ENCODE measurements at places on chromosomes 4 and X. TPM values are rescaled to one million over a fixed set of nuclear protein-coding genes. Genes with fewer than 3 reads are reported as not detected.
A peak's percentile ranks its signal among the peaks of the same experiment; 100 is the strongest.

DNA sequence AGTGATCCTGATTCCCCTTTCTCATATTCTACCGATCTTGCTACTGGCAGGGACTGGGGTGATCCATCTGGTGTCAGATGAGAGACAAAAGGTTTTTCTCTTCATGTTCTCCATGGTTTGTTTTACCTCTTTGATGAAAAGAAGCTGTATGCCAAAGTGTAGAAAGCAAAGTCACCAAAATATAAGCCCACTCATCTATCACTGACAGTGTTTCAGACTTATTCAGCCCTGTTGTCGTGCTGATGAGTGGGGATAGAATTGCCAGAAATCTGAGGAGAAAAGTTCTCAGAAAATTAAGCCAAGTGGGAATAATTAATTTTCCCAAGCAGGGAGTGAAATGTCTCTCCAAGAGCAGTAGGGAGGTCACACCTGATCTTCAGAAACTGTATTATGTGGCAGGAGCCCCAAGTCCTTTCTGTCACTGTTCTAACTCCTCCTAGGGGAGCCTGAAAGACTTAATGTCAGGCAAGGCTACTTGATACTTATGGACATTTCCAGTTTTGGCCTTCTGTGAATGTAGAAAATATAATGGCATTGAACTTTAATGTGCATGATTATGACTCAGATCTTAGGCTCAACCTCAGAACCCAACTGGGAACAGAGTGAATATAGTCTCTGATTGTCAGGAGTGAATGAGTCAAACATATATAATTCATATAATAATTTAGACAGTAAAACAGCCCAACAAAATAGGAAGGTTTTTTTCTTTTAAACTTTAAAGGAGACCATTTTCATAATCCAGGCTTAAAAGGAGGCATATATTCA is 298.1 kb downstream of the ANKRD50 start:
- no peak for DNase-seq

DNA sequence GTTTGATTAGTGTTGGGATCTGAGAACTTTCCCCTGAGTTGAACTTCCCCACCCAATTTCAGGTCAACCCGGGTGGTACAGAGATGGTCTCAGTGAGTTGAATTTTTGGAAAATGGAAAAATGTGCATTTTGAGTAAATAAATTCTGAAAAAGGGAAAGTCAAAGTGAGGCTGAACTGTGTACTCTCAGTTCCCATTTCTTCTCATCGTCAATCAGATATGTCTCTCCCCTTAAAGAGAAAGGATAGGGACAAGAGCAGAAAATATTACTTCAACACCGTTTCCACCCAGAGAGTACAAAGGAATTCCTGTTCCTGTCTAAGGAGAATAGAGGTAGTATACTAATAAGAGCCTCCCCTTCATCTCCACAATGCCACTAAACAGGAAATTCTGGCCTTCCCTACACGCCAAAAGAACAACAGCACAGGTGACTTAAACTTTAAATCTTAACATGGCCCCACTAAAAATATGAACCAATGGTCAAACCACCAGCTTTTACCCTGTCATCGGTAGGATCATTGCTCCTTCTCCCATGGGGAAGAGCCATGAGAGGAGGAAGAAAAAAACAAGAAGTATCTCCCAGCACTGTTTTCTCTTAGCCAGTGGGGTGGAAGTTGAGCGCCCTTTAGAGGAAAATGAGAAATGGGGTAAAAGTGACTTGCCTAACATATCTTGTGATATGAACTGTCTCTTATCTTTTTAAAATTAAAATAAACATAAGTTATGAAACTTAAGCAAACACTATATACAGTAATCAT is 30.3 kb downstream of the BMP3 start:
- DNase-seq, result no peak

DNA sequence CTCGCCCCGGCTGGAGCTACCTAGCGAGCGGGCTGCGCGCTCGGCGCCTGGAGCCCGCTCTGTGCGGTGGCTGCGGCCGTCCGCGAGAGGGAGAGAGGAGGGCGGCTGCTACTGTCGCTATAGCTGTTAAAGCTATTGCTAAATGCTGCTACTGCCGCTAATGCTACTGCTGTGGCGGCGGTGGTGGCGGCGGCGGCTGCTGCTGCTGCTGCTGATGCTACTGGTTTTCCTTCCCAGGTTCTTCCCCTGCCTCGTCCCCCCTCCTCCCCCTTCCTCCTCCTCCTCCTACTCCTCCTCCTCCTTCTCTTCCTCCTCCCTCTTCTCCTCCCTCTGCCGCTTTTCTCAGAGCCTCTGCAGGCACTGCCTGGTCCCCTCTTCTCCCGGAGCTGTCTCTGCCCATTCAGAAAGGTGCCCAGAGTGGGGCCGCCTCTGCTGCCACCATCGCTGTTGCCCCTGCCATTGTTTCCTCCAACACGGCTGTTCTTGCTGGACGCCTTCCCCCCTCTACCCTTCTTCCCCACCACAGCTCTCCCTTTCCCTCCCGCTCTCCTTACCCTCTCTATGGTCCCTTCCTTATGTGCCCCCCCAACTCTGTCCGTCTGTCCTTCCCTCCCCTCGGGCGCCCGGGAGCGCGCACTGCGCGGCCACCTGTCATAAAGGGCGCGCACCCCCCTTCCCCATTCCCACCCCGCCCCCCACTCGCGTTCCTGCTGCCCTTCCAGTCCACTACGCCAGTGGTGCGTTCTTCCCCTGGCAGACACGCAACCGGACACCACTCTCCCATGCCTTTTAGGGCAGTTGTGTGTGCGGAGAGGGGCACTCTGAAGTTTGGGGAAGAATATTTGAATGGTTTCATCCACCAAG is at the start of gene NEXMIF:
Gene NEXMIF, minus strand, starts transcription at position 228 of the 864 bp plus-strand sequence.
- DNase-seq, result peak; percentile 50

DNA sequence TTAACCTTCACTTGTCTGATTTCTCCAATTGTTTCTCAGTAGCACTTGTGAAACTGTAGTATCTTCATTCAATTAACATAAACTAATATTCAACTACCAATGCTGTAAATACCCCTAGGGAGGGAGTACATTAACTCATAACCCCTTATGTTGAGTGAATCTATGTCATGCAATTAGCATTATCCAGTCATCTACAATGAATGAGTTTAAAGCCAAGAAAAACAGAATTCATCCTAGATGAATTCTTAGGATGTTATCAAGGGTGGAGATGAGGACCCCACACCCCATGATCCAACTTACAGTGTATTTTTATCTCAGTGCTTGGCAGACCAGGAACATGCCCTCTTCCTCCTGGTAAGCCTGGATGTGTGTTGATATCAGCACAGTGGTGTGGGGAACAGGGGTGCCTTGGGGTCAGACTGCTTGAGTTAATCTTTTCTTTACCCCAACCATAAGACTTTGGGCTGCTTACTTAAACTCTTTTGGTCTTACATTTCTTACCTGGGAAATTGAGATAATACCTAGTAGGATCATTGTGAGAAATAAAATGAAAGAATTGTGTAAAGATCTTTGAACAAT is 62.1 kb upstream of the SCOC start:
- DNase-seq, result no peak

- no peak for DNase-seq
Observed at GRCh38 chr4:146212781-146213180, 1.6 kb upstream of the REELD1 start.

The FRAS1 gene
- total RNA-seq, result not detected

GRCh38 chrX:154373340-154374306 is 811 bp downstream of the FLNA start:
- no peak for DNase-seq

The CTSO gene
- 6.1 TPM for total RNA-seq

The BMP3 gene
- not detected for total RNA-seq

The IRS4 gene
- not detected for total RNA-seq

The SHISA3 gene
- total RNA-seq, result not detected

- no peak for DNase-seq
Observed at GRCh38 chr4:98204236-98204553, 57.0 kb upstream of the RAP1GDS1 start.

DNA sequence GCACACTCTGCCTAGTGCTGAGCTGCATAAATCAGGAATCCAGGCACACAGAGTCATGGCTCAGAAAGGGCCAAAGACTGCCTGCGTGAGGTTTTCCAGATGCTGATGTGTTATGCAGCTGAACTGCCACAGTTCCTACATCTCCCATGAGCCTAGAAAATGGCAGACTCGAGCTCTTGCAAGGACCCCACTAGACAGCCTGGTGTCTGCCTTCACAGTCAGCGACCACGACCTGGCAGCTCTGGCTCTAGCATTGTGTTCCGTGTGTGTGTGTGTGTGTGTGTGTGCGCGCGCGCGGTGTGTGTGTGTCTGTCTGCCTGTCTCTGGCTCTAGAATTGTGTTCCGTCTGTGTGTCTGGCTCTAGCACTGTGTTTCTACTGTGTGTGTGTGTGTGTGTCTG is 203.6 kb upstream of the AGTR2 start:
- DNase-seq, result no peak

DNA sequence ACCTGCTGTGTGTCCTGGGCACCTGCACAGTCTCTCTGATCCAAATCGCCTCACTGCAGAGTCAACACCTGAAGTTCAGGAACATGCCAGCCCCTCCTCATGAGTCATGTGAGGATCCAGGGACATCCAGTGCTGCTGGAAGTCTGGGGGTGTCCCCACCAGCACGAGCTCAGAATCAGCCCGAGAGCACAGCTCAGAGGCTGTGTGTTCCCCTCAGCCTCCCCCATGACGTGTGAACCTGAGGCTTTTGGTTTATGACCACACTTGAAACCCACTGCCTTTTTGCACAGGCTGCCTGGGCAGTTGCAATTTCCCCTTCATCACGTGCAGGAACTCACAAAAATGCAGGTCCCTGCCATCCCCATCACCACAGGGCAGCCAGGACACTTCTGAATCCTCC is 47.1 kb downstream of the PPP2R2C start:
- no peak for DNase-seq

GRCh38 chr4:10730590-10730989 is 46.0 kb upstream of the CLNK start:
- no peak for DNase-seq

DNA sequence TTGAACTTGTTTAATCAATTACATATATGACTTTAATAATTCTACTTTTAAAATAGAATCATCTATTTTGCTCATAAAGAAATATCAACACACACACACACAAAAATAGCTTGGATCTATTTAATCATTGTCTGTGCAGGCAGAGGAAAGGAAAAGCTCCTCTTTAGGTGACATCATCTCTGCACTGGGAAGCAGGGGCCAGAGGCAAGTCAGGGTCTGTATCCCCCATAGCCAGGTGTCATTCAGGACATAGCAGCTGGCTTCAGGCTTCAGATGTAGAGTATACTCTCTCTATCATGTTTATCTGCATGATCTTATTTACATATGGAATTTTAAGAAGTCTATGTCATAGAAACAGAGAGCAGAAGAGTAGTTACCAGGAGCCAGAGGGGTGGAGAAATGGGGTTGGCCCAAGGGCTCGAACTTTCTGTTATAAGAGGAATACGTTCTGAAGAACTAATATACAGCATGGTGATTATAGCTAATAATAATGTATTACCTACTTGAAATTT is 110.4 kb upstream of the LDB2 start:
- no peak for DNase-seq

GRCh38 chr4:3079694-3080123 is 5.2 kb downstream of the HTT start:
- no peak for DNase-seq

The SH3RF1 gene
- not detected for total RNA-seq

- no peak for DNase-seq
Observed at GRCh38 chr4:31715302-31715701, 995.1 kb downstream of the PCDH7 start.

DNA sequence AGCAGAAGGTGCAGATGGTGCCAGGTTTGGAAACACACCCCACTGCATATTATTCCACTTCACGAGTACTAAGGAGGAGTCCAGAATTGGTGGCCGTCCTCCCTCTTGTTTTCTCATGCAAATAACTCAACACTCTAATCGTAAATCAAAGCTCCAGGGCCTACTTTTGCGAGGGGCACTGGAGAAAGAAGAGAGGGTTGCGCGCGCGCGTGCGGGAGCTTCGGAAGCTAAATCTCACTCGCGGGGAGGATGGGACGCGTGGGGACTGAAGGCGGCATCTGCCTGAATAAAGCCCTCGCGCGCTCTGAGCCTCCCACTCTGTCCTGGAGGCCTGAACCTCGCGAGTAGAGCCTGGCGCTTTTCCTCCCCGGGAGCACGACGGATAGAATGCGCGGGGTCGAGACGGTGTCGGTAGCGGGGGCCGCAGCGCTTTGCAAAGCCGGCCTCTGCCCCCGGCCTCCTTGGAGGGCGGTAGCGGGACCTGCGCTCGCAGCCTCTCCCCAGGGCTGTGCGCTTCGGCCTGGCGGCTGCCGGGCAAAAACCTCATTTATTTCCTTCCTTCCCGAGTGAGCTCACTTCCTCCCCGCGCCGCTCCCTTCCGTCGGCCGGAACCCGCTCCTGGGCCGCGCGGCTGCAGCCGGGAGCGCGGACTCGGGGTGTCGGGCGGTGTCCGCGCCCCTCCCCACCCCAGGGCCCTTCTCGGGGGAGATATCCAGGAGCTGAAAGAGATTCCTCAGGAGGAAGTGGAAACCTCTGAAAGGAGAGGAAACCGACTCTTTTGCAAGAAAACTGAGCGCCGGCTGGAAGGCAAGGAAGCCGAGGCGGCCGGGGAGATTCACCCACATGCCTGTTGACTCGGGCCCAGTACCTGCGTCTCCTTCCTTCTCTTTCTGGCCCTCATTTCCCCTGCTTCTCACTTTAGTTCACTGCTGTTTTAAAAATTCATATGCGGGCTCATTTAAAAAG is 20.7 kb downstream of the HAND2 start:
- DNase-seq, result no peak

DNA sequence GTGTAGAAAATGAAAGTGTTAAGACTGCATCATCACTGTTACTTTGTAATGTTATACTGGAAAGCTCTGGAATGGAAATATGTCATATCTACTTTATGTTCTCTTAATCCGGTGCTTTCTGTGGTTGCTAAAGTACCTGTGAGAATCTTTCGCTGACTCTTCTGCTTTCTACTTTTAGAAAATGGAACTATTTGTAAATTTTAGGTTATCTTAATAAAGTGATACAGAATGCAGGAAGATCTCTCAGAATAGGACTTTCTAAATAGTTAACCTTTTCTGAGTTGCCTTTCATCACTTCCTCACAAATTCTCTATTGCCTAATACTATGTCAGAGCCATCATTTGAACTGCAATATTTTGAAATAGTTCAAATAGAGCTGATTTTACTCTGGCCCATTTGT is 69.3 kb downstream of the BMP2K start:
- DNase-seq, result no peak

GRCh38 chr4:67556436-67556835 is 2.1 kb upstream of the STAP1 start:
- no peak for DNase-seq

GRCh38 chr4:961351-962230 is 11.8 kb downstream of the DGKQ start:
- no peak for DNase-seq
